NCI-H1048 (cell line): ENCODE measurements at places on chromosomes 7 and 10.

DNA sequence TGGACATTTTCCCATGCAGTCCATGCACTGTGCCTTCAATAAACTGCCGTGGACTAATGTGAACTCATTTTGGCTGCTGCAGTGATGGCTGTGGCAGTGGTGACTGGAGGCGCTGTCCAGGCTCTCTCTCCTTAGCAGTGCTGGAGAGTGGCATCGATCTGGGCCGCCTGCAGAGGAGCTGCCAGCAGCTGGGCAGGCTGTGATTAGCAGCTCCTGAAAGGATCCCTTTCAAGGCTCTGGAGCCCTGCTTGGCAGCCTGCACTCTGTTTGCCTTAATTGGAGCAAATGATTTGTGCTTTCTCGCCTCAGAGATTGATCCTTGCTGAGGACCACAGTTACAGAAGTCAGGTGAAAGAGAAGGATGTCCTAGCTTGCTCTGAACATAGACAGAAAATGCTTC is 130.1 kb upstream of the VWC2 start:
- no peak for DNase-seq

DNA sequence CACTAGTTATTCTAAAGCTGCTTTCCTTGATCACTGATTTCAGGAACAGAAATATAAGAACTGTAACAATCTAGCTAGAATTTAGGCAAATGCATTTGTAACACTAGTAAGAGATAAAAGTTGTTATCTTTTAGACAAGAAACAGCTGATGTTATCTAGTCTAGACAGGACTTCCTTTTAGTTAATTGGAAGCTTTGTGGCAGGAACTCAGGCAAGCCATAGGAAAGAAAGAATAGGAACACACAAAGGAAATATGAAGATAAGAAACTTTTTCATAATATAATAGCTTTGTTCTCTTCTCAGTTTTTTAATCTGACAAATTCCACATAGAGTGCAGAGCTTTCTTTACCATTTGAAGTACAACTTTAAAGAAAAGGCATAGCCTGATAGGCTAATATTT is 59.0 kb upstream of the AGR3 start:
- DNase-seq = no peak

DNA sequence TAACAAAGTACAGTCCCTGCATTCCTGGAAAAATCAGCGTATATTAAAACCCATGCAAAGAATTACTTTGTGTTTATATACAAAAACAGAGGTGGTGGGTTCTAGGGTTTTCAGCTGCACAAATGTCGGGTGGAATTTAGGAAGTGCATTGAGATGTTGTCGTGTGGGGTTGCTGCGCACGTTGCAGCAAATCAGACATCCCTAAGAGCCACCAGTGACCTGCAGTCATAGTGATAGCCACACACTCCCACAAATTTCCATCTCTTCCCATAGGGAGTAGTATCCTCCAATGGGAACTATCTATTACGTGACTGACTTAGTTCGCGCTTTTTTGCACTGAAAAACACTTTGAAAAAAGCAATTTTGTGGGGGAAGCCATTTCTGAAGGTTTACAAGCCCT is 375.2 kb upstream of the GALNT17 start:
- DNase-seq = no peak

GRCh38 chr10:121921238-121921931 is 6.4 kb downstream of the ATE1 start:
- no peak for DNase-seq

DNA sequence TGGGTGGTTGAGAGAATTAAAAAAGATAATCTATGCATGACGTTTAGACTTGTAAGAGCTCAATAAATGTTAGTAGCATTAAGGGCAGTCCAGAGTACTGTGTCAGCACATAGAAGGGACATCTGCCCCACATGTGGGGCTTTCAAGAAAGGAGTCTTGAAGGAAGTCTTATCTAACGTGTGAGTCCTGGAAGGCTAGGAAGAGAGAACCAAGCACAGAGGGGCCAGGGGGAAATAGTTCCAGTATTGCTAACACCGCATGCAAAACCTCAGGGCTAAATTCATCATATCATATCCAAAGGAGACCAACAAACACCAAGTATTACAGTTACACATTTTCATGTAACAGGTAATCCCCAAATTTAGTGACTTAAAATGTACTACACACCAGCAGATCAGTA is 122.7 kb downstream of the AOAH start:
- DNase-seq = no peak

GRCh38 chr7:135798095-135798494 is 49.5 kb upstream of the FAM180A start:
- no peak for DNase-seq
